ENCODE measurements at places on chromosomes 7 and 10.

DNA sequence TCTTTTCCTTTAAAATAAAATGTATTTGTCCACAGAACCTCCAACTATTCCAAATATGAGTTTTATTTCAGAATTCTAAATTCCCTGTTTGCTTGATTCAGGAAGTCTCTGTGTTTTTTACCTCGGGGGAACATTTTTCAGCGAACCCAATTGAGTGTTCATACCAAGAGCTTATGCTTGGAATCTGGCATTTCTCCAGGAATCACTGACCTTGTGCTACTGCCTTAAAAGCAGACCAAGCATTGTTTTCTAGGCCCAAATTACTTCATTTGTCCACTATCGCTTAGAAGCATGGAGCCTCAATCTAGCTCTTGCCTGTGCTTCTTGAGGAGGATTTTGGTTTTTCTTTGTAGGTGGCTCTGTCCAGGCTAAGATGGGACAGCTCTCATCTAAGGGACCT is 59.4 kb downstream of the EBLN1 start:
- DNase-seq = no peak

GRCh38 chr7:30681815-30682211 is 443 bp downstream of the CRHR2 start:
- no peak for DNase-seq

- DNase-seq = no peak
Measured at GRCh38 chr7:150727381-150727780, 9.8 kb upstream of the GIMAP5 start.

- DNase-seq = no peak
Measured at GRCh38 chr7:110808361-110808760, 282.6 kb upstream of the LRRN3 start.

- DNase-seq = no peak
Measured at GRCh38 chr10:29392376-29393021, 103.6 kb downstream of the LYZL1 start.

GRCh38 chr10:79229830-79230327 is 117.4 kb upstream of the PPIF start:
- no peak for DNase-seq
